Stimulated activated CD8-positive, alpha-beta memory T cell treated with anti-CD3 and anti-CD28 coated beads, Interleukin-4, amount 100 ng/mL, for 48 hours (primary cell): ENCODE measurements at places on chromosomes 7 and 10.
A peak's percentile ranks its signal among the peaks of the same experiment; 100 is the strongest.

DNA sequence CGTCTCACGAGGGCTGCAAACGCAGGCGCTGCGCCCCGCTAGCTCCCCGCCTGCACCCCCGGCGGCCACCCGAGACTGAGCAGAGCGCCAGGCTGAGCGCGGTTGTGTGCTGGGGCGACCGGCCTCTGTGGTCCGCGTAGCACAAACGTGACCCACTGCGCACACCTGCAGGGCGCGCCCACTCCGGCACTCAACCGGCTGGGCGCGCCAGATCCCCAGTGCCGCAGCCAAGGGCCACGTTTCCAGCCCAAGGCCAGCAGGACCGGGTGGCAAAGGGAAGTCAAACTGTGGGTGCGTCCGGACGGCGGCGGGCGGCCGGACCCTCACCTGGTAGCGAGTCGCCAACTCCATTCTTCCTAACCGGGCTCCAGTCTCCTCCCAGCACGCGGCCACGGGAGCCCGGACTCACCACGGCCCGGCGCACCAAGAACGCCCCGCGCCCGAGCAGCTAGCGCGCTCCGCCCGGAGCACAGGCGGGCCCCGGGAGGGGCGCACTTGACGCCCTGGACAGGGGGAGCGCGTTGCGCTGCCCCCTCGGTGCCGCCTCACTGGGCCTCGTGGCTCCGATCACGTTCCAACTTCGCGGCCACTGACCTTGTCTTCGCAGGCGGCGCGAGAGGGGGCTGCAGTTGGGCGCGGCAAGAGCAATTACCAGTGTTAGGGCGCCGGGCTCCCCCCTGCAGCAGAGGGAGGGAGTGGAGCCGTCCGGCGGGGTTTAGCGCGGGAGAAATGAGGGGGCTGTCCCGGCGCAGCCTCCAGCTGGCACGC lies at the start of gene CDCA7L:
CDCA7L (minus strand) TSS at position 446 of the 768 bp plus-strand sequence; CDS start at position 351, 95 bp downstream.
- DNase-seq: peak; percentile 80

GRCh38 chr7:116872026-116872425 lies 9.6 kb downstream of the CAPZA2 start:
- DNase-seq: no peak

- no peak for DNase-seq
Observed at GRCh38 chr10:100019787-100020141, 10.0 kb upstream of the DNMBP start.

DNA sequence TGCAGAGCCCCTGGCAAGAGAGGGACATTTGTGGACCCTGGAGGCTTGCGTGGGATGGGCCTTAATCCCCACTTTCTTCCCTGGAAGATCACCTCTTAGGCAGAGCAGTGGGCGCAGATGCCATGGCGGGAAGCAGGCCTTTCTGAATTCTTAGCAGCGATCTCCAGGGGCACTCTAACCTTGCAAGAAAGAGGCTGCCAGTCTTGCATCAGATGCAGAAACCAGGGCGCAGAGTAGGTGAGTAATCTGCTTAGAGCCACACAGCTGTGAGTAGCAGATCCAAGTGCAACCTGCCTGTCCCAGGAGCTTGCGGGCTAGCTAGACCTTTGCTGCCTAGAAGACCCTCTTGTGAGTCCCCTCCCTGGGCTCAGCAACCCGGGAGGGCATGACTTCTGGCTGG lies 40.0 kb downstream of the KCTD7 start:
- no peak for DNase-seq

DNA sequence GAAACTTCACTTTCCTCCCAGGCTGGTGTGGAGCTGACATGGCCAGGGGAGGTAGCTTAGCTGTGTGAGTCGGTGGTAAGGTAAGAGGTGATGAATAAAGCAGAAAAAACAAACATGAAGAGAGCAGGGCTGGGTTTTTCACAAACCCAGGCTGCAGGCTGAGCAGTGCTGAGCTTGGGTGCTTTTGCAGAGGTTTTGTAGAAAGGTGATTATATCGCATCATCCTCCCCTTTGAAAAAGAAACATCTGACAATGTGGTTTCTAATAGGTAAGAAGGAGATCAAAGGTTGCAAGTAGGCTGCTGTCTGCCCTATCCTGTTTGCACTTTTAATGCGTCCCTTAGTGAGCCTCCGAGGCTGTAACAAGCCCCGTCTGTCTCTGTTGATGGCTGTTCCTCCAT lies 69.6 kb upstream of the GRM8 start:
- DNase-seq: no peak

DNA sequence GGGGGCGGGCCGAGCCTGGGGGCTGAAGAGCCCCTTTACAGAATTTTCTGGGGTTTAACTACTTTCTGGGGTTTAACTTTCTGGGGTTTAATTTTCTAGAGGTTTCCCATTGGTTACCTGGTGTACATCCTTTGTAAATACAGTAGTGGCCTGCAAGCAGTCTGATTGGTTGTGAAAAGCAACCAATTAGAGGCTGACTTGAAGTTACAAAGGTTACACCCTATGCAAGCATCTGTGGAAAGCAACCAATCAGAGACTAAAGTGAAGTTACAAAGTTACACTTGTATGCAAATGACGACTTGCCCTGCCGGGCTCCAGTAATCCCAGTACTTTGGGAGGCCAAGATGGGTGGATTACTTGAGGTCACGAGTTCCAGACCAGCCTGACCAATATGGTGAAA lies 27.4 kb downstream of the GTF2I start:
- DNase-seq: no peak

GRCh38 chr10:44878706-44879530 lies 32.2 kb upstream of the TMEM72 start:
- DNase-seq: peak; percentile 79

DNA sequence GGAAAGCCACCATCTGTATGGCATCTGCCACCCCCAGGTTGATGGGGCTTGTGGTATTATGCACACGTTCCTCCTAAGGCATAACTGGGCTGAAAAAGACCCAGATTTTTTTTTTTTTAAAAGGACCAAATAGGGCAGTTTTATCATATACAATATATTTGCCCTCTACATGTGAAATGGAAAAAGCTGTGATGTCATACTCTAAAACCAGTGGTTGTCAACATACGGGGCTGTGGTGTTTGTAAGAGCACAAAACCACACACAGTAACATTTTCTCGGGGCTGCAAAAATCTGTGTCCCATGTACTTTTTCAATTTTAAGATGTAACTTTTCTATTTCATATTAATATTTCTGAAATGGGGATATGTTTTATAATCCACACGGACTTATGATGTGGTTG lies 34.9 kb downstream of the FAM171A1 start:
- no peak for DNase-seq

DNA sequence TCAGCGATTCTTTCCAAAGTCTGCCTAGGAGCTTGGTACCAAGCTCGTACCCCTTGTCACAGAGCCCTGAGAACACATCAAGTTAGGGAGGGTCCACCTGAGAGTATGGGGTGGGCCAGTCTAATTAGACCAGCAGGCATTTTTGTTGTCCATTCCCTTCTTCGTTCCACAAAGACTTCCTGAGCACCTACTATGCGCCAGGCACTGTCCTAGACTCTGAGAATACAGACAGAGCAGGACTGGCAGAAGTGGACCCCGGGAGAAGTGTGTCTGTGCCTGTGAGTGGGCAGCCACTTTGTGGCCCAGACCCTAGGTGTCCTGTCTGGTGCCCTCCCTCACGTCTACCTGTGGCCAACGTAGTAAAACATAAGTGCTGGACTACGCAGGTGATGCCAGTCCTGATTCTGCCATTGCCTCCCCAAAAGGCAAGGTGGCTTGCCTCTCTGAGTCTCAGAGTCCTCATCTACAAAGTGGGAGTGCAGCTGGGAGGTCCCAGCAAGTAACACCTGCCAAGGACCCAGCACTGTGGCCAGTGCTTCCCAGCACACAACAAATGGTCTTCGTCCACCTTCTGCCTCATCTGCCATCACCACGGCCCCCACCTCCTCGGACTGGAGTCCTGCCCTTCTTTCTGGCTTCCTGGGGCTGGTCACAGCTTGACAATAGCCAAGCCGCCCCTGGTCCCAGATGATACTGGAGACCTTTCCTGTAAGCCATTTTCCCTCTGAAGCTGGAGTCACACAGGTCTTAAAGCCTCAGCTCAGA lies 54.3 kb upstream of the DUSP5 start:
- peak; percentile 14 for DNase-seq

DNA sequence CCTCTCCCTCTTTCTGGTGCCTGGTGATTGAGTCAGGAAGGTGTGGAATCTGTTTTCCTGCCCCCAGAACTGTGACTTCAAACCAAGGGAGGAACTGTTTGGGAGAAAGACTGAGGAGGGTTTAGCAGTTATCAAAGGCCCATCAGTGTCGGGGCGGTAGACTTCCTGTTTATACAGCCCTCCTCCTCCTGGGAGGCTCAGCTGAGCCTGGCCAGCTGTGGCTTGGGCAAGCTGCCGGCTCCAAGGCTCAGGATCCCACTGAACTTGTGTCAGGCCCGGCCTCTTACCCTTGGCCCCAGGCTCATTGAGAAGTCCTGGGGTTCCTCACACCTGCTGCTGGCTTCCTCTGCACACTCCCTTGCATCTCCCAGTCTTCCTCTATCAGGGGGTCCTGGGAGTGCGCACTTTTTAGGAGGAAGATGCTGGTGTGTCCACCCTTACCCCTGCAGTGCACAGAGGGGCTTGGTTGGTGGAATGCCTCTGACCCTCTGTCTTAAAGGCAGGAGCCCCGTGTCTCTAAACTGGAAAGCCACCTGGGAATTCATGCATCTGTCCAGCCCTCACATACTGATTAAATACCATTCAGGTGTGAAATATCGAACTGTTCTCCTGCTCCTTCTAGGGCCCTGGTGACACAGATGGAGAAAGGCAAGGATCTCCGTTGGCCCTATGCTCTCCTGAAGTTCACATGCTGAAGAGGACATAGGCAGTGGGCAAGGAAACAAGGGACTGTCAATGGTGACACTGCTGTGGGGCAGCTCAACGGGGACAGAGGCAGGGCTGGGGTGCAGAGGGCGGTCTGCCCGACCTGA lies 32.4 kb downstream of the CXCL12 start:
- no peak for DNase-seq

DNA sequence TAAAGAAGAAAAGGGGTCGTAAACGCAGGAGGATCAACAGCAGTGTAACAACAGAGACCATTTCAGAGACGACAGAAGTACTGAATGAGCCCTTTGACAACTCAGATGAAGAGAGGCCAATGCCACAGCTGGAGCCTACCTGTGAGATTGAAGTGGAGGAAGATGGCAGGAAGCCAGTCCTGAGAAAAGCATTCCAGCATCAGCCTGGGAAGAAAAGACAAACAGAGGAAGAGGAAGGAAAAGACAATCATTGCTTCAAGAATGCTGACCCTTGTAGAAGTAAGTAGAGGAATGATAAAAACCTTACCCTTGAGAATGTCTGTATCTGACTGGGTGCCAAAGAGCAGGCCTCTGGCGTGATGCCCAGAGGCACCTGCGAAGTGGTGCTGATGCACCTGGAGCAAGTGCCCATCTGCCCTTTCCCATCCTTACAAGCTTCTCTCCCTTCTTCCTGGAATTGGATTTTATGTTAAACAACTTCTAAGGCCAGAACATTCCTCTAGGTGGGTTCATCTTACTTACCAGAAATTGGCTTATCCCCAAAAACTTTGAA lies 86.4 kb upstream of the SAMD8 start:
- DNase-seq: no peak

GRCh38 chr10:94902080-94902479 lies 36.4 kb upstream of the CYP2C9 start:
- no peak for DNase-seq

DNA sequence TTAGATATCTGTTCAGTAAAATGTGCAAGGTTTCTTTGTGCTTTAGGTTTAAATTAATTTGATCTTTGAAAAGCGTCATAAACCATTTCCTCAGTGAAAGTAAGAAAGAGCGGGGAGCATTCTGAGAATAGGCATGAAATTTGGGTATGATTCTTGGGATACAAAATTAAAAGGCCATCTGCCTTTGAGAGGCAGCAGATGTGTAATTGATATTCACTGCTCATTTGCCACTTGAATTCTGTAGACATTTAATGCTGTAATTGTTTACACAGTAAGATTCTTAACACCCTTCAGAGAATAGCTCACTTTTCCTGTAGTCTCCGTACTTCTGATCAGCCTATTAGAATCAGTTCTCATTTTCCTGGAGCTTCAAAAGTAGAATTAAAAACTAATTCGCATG lies 18.7 kb downstream of the FRMD4A start:
- no peak for DNase-seq

GRCh38 chr7:75989500-75990388 lies 4.7 kb downstream of the TMEM120A start:
- no peak for DNase-seq
